H1 (cell line): ENCODE measurements at places on chromosomes 2 and 18. TPM values are rescaled to one million over a fixed set of nuclear protein-coding genes. Genes with fewer than 3 reads are reported as not detected.

DNA sequence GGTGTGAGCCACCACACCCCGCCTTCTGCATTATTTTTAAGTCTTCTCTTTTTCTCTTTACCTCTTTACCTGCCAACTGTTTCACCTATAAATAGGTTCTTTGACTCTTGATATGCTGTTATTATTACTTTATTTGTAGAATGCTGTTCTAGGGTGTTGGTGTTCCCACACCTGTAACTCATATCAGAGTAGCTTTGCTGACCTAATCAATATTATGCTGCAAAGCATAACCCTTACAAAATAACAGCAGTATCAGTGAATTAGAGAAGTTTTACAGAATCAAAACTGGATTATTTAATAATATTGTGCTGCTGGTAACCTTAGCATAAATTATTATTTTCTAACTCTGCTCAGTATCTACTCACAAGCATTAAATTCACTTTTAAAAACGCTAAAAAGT, 161.5 kb downstream of the FIGN start:
- DNase-seq: no peak

- DNase-seq: no peak
These were observed 325.2 kb downstream of the PLCL1 start for GRCh38 chr2:198129609-198130008.

DNA sequence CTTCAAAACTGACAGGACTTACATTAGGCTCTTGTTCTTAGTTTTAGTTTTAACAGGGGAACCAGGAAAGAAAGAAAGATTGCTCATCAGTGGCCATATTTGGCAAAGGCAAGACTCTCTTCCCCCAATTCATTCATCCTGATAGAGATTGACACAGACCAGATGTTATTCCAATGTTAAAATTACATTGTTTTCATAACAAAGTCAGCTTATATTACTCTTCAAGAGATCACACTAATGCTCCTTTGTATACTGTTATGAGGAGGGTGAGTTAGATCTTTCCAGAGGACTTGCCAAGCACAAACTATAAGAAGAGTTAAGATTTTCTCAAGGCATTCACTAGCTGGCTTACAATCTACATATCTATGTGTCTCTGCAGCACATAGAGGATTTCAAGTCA, 252.1 kb downstream of the SLC8A1 start:
- no peak for DNase-seq

PSTPIP2 gene
- polyA plus RNA-seq: 0.93 and 1.8 TPM in 2 replicates

ADD2 gene
- polyA plus RNA-seq: 58.5 and 96.4 TPM in 2 replicates
